ENCODE measurements at places on chromosomes 11 and 22.

- DNase-seq = no peak
These were observed 174.2 kb downstream of the BUD13 start for GRCh38 chr11:116598556-116598955.

DNA sequence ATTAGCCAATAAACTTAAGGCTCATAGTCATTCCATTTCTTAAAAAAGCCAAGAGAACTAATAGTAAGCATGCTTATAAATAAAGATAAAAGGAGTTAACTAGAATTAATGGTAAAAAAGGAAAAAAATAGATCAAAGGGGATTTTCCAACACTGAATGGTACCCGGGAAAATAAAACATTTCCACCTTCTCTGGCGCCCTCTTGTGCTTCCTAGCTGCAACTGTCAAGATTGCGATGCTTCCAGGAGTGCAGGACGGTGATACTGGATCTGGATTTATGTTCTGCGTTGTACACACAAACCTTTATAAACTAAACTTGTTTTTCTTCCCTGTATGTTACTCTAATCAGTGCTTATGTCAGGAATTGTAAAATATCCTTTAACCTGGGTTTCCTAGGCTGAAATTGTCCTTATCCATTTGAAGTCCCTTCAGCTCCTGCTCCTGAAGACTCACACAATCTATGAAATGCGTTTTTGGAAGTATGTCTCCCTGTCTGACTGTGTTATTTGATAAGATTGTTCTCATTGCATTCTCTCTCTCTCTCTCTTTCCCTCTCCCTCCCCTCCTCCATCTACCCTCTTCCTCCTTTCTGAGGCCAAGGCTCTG is 9.6 kb upstream of the HTATIP2 start:
- no peak for DNase-seq

- DNase-seq = no peak
These were observed 151.6 kb upstream of the NAV2 start for GRCh38 chr11:19561011-19561410.

DNA sequence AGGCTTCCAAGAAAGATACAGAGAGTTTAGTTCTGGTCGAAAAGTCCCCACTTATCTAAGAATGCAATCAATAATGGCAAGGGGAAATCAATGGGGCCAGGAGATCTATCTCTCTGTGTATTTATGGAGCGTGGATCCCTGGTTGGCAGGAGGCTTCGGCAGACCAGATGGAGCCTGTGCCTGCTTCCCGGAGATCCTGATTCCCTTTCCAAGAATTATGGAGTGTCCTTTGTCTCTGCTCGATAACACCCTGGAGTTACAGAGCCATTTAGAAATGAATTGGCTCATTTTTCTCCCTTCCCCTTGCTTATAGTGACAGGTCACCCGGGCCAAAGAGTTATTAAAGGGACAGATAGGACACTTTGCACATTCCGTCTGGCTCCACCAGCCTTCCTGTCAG is 92.4 kb downstream of the ISX start:
- DNase-seq = no peak

DNA sequence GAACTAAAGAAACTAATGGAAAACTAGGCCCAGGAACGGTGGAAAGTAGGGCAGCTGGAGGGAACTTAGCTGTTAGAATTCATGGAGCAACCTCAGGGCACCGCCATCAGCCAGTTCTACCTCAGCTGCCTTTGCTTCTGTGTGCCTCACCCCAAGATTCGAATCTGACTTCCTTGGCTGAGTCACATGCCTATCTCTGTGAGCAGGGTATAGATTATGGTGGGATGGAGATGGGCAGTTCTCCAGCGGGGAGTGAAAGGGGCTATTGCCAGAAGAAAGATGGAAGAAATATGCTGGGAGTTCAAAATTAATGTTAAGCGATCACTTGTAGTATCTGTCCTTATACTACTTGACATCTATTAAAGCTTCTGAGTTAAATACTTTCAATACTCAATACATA is 18.9 kb upstream of the VWA5A start:
- no peak for DNase-seq

DNA sequence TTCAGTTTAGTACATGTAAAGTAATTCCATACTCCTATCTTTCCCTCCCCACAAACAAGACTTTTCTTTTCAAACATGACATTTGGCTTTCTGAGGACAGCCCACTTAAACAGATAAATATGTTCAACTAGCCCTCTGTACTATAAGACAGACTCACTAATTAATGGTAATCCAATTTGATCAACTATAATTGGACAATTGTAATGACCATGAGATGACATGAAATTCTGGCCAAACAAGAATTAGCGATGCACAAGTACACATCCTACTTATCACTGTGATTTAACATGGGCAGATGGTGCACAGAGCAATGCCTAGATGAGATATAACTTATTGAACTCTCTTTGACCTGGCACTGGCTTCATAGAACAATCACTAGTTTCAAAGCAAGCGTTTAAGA is 1033.7 kb upstream of the CCDC90B start:
- DNase-seq = no peak

GRCh38 chr11:4187055-4187988 is 92.7 kb downstream of the RRM1 start:
- DNase-seq = peak; percentile 85

DNA sequence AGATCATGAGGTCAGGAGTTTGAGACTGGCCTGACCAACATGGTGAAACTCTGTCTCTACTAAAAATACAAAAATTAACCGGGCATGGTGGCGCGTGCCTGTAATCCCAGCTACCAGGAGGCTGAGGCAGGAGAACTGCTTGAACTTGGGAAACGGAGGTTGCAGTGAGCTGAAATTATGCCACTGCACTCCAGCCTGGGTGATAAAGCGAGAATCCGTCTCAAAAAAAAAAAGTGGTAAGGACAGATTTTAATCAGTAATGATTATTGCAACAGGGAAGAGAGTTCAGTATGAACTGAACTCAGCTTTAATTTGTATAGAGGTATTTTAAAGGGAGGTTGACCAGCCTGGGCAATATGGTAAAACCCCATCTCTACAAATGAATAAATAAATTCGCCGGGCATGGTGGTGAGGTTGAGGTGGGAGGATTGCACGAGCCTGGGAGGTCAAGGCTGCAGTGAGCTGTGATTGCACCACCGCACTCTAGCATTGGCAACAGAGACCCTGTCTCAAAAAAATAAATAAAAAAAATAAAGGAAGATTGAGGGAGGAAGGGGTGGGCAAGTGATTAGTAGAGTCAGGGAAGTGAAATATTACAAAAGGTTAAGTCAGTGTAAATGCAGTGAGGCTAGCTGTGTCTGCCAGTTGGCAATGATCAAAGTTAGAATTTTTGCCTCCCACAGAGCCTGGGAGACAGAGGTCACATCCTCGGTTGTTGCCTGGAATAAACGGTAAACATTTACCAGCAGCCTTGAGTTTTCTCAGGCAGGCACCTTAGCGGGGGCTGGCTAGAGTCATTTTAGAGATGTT is 2.6 kb upstream of the MCM5 start:
- DNase-seq = no peak

DNA sequence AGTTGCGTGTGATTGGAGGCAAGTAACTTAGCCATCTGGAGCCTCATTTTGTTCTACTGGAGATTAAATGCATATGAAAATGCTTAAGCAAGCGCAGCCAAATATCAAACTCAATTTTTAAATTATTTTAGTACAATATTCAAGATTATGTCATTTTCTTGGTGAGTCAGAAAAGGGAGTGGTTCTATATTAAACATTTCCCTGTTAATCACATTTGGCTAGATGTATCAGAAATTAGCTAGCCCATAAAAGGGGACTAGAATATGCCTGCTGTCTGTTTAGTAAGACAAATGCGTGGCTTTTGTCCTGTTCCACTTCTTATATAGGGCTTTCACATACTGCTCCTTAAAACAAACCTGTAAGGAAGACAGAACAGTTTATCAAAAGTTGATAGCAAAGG is 35.0 kb upstream of the BMAL1 start:
- no peak for DNase-seq

- no peak for DNase-seq
These were observed 68.3 kb upstream of the TSPAN18 start for GRCh38 chr11:44658506-44658850.

GRCh38 chr11:27471589-27472397 is 797 bp downstream of the LGR4 start:
- DNase-seq = peak; percentile 5

DNA sequence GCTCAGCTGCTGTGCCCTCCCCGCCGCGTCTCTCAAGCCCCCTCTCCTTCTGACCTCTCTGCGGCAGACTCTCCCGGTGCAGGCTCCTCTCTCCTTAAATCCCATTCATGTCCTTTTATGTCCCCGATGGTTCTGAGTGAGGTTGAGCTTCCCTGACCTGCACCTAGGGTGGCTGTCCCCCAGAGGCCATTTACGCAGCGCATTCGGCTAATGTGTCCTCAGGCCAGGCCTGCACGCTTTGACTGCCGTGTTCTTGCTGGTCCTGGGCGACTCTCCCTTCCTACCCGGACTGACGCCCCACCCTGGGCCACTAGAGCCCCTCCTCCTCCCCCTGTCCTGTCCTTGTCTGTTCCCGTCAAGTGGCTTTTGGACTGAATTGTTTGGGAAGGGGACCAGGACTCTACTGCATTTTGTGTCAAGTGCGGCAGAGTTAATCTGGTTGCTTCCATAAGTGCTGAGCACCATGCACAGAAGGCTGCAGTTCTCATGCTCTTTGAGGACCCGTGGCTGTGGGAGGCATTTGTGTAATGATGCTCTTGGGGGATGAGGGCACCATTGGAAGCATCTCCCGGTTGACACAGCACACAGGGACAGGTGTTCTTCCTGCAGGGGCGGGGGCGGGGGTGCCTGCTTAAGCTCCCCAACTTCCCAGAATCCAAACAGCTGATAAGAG is 37.1 kb downstream of the IGHMBP2 start:
- DNase-seq = no peak

- DNase-seq = no peak
These were observed 3.1 kb upstream of the PARVB start for GRCh38 chr22:44020981-44021380.

DNA sequence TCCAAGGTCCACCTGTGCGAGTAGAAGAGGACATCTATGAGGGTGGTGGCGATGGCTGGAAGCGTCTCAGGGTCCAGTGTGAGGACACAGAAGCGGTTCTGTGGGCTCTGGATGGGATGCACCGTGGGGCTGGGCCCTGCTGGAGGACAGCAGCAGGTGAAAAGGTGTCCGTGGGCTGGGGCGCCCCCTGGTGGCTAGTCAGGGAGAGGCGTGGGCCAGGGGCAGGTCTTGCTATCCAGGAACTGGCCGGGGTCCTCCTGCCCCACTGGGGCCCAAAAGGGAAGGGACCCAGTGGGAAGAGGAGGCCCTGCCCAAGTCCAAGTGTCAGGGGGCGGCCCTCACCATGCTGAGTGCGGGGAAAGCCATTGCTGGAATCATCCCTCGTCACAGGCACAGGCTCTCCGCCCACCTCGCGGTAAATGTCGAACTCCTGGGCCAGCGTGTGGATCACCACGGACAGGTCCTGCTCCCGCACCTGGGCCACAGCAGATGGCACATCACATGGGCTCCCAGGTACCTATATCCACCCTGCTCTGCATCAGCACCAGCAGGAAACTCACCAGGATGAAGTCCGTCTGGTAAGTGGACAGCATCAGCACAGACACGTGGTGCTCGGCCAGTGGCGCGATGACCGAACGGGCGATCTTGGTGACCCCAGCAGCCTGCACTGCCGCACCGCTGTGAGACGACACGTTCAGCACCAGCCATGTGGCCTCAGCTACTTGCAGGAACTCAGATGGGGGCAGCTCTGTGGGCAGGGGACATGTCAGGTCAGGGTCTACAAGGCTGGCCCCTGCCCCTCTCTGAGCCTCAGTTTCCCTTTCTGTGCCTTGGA is 2.3 kb downstream of the CASTOR1 start:
- DNase-seq = peak; percentile 84

DNA sequence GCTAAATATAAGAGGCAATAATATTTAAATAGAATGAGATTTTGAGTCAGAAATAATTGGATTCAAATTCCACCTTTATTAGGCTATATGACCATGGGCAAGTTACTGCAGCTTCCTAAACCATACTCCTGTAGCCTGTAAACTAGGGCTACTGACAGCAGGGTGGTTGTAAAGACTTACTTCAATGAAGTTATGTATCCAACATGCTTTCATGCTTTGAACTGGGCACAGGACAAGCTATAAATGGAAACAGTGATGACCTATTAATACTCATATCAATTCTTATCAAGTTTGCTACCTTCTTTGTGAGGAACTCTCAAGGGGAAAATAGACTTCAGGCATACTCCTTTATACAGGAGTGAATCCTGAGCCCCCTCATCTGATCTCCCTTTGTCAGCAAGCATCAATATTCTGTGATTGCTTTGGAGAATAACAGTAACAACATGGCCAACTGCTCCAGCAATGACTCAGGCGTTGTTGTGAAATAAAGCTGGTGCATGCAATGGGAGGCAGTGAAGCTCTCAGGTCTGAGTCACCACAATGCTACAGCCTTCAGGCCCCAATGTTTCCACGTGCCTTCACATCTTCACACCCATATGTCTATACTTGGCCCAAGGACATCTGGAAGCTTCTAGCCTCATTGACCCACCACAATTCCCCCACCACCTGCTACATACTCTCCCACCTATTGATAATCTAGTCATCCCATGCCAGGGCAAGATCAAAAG is 102.5 kb downstream of the KCNA4 start:
- no peak for DNase-seq

DNA sequence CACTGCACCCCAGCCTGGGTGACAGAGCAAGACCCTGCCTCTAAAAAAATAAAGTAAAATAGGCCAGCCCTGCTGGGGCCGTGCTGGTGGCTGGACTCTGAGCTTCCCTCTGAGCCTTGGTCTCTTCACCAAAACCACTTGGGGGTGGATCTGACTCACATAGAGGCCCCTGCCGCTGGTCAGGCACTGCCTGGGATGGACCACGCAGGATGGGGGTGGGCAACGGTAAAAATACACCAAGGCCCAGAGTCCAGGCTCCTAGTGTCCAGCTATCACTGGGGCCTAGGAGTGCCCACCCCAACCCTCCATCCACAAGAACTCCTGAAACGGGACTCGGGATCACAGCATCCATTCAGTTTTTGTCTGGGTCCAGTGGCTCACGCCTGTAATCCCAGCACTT is 12.3 kb upstream of the UPK3A start:
- DNase-seq = no peak

- no peak for DNase-seq
These were observed 1.8 kb downstream of the SYT7 start for GRCh38 chr11:61578819-61579675.

DNA sequence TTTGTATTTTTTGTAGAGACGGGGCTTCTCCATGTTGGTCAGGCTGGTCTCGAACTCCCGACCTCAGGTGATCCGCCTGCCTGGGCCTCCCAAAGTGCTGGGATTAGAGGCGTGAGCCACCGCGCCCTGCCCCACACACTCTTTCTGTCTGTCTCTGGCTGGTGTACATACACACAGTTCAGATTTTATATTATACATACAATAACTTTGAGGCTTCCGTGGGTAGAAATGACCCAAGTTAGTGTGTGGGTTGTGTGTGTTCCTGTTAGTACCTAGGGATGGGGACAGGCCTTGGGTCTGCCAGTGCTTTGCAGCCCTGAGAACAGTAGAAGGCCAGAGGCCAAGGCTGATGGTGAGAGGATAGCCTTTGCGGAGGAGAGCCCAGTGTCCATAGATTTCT is 2.8 kb downstream of the ZBTB16 start:
- no peak for DNase-seq

DNA sequence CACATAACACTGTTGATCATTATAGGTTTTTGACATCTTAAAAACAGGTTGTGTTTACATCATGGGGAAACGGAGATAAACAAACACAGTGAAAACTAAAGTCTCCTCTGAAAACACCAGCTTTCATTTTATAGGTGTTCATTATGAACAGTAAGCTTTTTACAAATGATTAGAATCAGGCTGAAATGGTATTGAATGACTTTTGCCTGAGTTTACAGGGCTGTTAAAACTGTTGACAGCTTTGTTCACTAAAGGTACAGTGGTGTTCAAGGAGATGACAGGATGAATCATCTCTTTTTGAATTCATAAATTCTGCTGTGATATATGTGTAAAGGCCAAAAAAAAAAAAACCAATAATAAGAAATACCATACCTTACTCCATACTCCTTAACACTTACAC is 184.6 kb upstream of the CNTN5 start:
- DNase-seq = no peak

All from activated T-cell treated with anti-CD3 and anti-CD28 coated beads for 48 hours (primary cell).